ENCODE measurements at places on chromosomes 7 and 10. TPM values are rescaled to one million over a fixed set of nuclear protein-coding genes. Genes with fewer than 3 reads are reported as not detected.

DNA sequence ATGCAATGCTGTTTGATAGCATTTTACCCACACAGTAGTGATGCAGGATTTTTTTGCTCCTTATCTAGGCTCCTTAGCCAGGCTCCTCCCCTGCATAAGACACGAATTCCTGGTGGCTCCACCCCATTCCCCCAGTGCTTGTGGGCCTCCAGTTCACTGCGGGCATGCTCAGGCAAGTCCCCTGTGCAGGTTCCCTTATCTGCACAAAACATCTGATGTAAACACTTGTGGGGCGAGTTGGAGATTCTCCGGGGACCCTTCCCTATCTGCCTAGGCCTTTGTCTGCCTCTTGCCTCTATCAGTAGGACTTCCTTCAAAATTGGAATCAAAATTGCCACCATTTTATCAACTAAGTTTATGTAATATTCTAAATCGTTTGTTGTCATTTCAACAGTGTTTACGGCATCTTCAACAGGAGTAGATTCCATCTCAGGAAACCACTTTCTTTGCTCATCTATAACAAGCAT is 5.4 kb upstream of the STK17A start:
- no peak for DNase-seq
- no peak overlapping the region for H3K4me3 ChIP-seq
- no peaks in the 10 kb centered on the region for H3K4me1 ChIP-seq
- H3K27me3 ChIP-seq, result no peaks in the 10 kb centered on the region
- H3K27ac ChIP-seq, result no peak overlapping the region
- no peaks in the 10 kb centered on the region for H3K36me3 ChIP-seq

GRCh38 chr10:77702166-77702565 is 64.6 kb upstream of the KCNMA1 start:
- H3K4me1 ChIP-seq, result no peaks in the 10 kb centered on the region
- no peak overlapping the region for H3K4me3 ChIP-seq
- H3K27ac ChIP-seq, result no peak overlapping the region

Gene TMEM229A
- not detected for total RNA-seq

- H3K4me1 ChIP-seq, result no peaks in the 10 kb centered on the region
- DNase-seq, result no peak
- H3K27me3 ChIP-seq, result no peaks in the 10 kb centered on the region
- H3K36me3 ChIP-seq, result no peaks in the 10 kb centered on the region
- no peak overlapping the region for H3K27ac ChIP-seq
Measured at GRCh38 chr10:123831259-123831658, 60.3 kb downstream of the CPXM2 start.

GRCh38 chr10:97135464-97135863 is 50.3 kb downstream of the SLIT1 start:
- no peak for DNase-seq
- H3K27ac ChIP-seq, result no peak overlapping the region
- H3K4me1 ChIP-seq, result no peaks in the 10 kb centered on the region
- no peaks in the 10 kb centered on the region for H3K36me3 ChIP-seq
- H3K27me3 ChIP-seq, result no peaks in the 10 kb centered on the region

Gene TMEM248
- total RNA-seq, result 114 TPM

Data from upper lobe of right lung (tissue), 1 donor.